ENCODE measurements at places on chromosomes 5 and 9. TPM values are rescaled to one million over a fixed set of nuclear protein-coding genes. Genes with fewer than 3 reads are reported as not detected.

GRCh38 chr5:16615741-16616535, 859 bp downstream of the RETREG1 start:
- DNase-seq = no peak

GRCh38 chr9:135902655-135903357, 4.5 kb downstream of the CAMSAP1 start:
- no peak for DNase-seq

DNA sequence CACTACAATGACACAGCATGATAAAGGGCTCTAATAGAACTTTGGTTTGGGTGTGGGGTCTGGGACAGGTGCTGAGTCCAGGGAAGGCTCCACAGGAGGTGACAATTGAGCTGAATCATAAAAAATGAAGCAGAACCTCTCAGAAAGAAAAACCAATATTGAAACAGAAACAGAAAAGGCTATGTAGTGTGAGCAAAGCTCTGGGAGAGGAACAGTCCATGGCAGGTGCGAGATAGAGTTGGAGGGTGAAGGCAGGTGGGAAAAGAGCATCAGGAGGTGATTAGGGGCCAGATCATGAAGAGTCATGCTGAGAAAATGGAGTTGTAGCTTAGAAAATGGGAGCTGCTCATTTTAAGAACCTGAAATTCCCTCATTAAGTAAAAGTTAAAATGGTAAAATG, 164.9 kb downstream of the KCTD16 start:
- no peak for DNase-seq

- no peak for DNase-seq
These were observed 104.0 kb downstream of the ERCC6L2 start for GRCh38 chr9:95979446-95979845.

GRCh38 chr5:153489611-153490010, 859 bp upstream of the GRIA1 start:
- DNase-seq = no peak

DNA sequence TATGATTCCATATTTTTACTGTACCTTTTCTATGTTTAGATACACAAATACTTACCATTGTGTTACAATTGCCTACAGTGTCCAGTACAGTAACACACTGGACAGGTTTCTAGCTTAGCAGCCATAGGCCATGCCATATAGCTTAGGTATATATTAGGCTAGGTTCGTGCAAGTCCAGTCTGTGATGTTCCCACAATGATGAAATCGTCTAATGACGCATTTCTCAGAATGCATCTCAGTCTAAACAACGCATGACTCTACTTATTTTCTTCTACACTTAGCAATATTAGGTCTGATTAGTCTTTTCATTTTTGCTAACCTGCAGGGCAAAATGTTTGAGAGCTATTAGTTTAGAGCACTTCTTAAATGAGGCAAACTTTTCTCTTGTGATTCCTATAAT, 22.7 kb downstream of the OR2S2 start:
- DNase-seq = no peak

Gene ANKRD18A
- 0.50 TPM for polyA plus RNA-seq

Gene NME5
- 2.1 TPM for polyA plus RNA-seq

Gene SHC3
- 0.81 TPM for polyA plus RNA-seq

Gene MEGF10
- 0.05 TPM for polyA plus RNA-seq

All from stomach (tissue), 19 donors.